ENCODE measurements at places on chromosomes 12 and 14. TPM values are rescaled to one million over a fixed set of nuclear protein-coding genes. Genes with fewer than 3 reads are reported as not detected.

The LRTM2 gene
- total RNA-seq: 1.4 TPM

The NEUROD4 gene
- 0.50 TPM for total RNA-seq

The KNTC1 gene
- 27.9 TPM for total RNA-seq

The HOXC12 gene
- total RNA-seq: 2.3 TPM

The CACNA1C gene
- 18.1 TPM for total RNA-seq

DNA sequence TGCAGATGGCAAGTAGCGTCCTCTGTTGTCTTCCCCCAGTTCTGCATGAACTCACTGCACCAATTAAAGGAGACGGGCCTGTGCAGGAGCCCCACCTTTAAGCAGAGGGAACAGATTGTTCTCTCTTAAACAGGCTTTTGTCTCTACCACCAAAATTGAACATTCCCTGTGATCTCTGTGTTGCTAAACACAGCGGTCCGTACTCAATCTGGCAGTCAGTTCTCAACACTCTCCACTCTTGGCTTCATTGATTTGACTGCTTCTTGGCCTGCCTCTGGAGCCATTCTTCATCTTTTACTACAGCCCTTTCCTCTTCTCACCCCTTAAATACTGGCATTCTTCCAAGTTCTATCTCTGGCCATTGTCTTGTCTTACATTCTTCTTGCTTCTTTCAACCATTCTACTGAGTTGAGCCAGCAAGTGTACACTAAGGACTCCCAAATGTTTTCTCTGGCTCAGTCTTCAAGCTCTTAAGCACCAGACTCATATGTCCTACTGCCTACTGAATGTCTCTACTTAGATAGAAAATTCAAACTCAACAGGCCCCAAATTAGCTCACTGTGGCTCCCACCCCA lies 8.0 kb upstream of the NT5DC3 start:
- DNase-seq: peak; percentile 53

DNA sequence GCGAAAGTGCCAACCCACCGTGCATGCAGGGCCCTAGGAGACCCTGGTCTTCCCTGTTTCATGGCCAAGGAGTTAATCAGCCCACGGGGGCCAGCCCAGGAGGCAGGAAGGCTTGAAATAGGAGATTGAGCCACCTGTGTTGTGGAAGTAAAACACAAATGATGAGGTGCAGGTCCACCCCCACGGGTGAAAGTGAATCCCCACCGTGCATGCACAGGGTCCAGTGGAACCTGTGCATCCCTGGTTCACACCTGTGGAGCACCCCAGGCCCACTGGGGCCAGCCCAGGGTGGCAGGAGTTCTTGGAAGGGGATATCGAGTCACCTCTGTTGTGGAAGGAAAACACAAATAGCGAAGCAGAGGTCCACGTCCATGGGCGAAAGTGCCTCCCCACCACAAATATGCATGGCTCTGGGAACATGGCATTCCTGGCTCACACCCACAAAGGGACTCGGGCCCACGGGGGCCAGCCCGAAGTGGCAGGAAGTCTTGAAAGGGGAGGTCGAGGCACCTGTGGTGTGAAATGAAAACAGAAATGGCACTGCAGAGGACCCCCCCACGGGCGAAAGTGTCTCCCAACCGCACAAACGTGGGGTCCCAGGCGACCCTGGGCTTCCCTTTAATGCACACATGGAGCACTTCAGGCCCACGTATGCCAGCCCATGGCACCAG lies 381.5 kb downstream of the ALG10 start:
- no peak for DNase-seq

GRCh38 chr14:72741826-72742117 lies 152.1 kb downstream of the DPF3 start:
- DNase-seq: no peak

- DNase-seq: no peak
Measured at GRCh38 chr14:89635615-89636014, 218.6 kb upstream of the FOXN3 start.

- no peak for DNase-seq
Measured at GRCh38 chr14:41568979-41569378, 37.7 kb upstream of the LRFN5 start.

DNA sequence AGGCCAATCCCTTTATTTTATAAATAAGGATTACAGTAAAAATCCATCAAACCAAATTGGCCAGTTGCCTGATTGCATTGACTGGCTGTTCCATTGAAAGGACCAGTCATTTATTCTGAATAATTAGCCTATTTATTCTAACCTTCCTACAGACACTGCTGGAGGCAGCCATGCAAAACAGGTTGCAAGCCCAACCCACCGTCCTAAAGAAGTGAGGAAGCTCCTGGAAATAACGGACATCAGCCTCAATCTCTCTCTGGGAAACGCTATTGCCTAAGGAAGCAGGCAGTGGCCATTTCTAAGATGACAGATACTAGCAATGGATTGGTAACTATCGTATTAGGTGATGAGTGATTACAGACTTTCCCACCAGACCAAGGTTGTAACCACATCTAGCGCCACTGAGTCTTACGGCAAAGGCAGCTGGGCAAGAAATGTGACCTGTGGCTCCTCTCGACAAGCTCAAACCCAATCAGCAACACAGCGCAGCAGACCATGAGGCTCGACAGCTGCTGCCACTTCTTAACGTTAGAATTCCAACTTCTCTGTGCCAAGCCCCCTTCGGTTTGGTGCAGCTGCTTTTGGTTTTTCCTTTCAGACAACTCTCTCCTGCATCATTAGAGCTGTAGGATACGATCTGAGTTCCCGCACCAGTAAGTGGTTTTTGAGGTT lies 134.2 kb downstream of the KCNK10 start:
- DNase-seq: no peak

DNA sequence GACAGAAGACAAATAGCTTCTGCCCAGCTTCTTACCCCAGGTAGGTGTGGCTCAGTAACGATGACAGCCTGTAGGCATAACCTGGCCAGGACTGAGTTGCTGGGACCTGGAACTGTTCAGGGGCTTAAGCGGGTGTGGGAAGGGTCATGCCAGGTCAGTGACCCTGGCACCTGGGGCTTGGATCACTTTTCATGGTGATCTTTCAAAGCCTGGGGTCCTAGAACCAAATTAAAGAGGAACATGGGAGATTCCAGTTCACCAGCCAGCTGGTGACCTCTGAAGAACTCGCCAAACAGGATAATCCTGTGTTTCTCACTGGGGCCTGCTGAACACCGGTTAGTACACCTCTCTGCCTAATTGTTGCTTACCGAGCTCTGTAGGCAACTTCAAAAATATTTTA lies 102.6 kb upstream of the LMNTD1 start:
- no peak for DNase-seq

- DNase-seq: no peak
Measured at GRCh38 chr14:77071938-77072388, 26.1 kb upstream of the CIPC start.

GRCh38 chr12:6852651-6853354 lies 853 bp downstream of the USP5 start:
- DNase-seq: no peak

- DNase-seq: no peak
Measured at GRCh38 chr12:96321941-96322340, 78.3 kb downstream of the CDK17 start.

GRCh38 chr14:101731187-101732080 lies 30.1 kb upstream of the PPP2R5C start:
- DNase-seq: no peak

DNA sequence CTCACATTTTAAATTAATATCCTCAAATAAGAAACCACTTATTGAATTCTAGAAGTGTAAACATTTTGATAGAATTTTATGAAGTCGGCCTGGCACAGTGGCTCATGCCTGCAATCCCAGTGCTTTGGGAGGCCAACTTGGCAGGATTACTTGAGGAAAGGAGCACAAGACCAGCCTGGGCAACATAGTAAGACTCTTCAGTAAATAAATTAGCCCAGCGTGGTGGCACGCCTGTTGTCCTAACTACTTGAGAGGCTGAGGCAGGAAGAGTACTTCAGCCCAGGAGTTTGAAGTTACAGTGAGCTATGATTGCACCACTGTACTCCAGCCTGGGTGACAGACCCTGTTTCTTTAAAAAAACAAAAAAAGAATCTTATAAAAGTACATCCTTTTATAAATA lies 8.9 kb upstream of the ZNF410 start:
- DNase-seq: no peak

Measured in spinal cord (tissue), 10 donors.